ENCODE measurements at places on chromosomes 7 and 10.

- DNase-seq, result no peak
Measured at GRCh38 chr7:44396931-44397545, 71.6 kb upstream of the CAMK2B start.

GRCh38 chr10:84562592-84562991 lies 234.2 kb downstream of the CCSER2 start:
- DNase-seq, result no peak

DNA sequence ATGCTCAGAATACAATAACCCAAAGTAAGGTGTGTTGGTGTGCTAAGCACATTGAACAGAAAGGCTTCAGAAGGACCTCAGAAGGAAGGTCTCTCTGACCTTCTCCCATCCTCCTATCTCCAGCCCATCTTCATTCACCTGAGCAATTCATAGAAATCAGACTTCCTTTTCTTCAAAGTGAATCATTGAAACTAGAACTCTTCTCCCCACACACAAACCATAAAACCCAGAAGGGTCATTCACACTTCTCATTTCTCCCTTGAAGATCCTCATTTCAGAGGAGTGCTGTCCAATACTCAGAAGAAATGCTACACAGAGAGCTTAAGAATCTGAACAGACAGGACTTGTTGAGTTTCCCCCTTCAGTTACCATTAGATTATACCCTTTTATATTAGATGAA lies 89.5 kb downstream of the VWDE start:
- DNase-seq, result no peak

DNA sequence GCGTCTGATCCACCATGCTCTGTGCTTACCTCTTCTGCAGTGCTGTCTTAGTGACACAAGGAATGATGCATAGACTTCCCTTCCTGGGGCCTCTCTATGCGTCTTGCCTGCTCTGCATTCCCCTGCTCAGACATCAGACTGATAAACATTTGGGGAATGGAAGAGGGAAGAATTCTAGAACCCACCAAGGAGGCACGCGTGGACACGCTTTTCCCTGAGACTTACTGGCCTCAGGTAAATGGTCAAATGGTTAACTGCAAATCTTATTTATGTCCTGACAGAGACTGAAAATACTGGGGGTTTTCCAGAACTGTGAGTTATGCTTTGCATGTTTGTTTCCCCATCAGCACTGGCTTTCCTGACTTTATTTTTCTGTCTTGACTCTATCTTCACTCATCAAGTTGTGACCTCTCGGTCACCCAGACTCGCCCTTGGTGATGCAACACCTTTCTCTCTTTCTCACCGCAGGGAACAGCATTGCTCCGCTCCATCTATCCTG lies 285.9 kb upstream of the FZD8 start:
- no peak for DNase-seq

GRCh38 chr7:2072798-2073197 lies 159.9 kb downstream of the MAD1L1 start:
- peak; percentile 42 for DNase-seq

GRCh38 chr10:33334805-33335550 lies 511 bp upstream of the NRP1 start:
- peak; percentile 26 for DNase-seq
